Hematopoietic multipotent progenitor cell (in vitro differentiated cells): ENCODE measurements at places on chromosomes 5 and 9. TPM values are rescaled to one million over a fixed set of nuclear protein-coding genes. Genes with fewer than 3 reads are reported as not detected.

GRCh38 chr9:82829818-82830217 is 233.1 kb downstream of the RASEF start:
- no peak for DNase-seq

DNA sequence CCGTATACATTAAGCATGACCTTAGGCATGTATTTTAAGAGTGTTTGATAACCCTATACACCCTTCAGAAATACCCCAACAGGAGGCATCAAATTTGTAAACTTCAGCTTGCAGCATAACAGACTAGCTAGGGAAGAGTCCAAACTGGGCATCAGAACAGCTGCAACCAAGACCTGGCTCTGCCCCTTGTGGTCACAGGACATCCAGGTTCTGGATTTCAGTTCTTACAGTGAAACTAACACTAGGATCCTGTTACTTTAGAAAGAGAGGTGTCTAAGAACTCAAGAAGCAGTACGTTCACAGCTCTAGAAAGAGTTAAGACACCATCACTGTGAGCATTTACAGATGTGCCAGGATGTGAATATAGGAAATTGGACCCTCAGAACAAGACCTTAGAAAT is 229.8 kb downstream of the BNC2 start:
- no peak for DNase-seq

Gene TAF1L
- under 0.01 TPM for total RNA-seq

Gene CAAP1
- 26.7 TPM for total RNA-seq
